Activated CD4-positive, alpha-beta T cell treated with anti-CD3 and anti-CD28 coated beads, Interleukin-10, Interleukin-2, amounts not matched to agents 100 ng/mL and 50 ng/mL, durations not matched to agents 16 hours and 8 hours (primary cell): ENCODE measurements at places on chromosomes 2 and 18.

GRCh38 chr18:1846640-1847039 is 724.7 kb downstream of the METTL4 start:
- DNase-seq, result peak; percentile 5

- no peak for DNase-seq
Observed at GRCh38 chr2:147649998-147650397, 194.8 kb upstream of the ACVR2A start.

DNA sequence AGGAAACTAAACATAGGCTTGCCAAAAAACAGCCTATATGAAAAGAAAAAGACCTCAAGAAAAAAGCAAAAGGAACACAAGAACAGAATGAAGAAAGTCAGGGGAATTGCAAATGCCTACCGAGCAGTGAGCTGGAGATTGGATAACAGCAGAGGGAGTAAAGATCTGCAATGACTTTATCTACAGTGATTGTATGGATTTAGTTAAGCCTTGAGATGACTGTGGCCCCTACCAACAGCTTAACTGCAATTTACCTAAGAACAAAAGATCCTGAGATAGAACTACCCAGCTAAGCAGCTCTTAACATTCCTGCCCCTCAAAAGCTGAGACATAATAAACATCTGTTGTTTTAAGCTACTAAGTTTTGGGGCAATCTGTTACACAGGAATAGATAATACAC is 20.5 kb downstream of the LNPK start:
- DNase-seq, result no peak

DNA sequence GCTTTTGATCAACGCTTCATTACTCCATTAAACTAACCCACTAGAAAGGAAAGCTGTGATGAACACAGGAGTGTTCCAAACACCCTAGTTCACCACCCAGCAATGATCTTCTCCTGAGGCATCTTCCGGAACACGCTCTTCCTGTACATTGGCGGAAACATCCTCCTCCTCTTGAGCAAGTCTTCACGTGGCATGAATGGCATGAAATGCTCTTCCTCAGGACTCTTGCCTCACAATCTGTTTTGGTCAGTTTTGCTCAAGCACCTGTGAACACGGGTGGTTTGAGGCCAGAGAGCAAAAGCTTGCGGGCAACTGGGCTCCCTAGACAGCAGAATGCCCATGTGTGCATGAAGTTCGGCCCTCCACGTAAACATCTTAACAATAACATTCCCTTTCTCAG is 734.2 kb upstream of the SALL3 start:
- no peak for DNase-seq

- DNase-seq, result no peak
Observed at GRCh38 chr2:166803373-166804000, 84.8 kb upstream of the XIRP2 start.

- no peak for DNase-seq
Observed at GRCh38 chr18:57957210-57957609, 86.8 kb upstream of the NEDD4L start.

DNA sequence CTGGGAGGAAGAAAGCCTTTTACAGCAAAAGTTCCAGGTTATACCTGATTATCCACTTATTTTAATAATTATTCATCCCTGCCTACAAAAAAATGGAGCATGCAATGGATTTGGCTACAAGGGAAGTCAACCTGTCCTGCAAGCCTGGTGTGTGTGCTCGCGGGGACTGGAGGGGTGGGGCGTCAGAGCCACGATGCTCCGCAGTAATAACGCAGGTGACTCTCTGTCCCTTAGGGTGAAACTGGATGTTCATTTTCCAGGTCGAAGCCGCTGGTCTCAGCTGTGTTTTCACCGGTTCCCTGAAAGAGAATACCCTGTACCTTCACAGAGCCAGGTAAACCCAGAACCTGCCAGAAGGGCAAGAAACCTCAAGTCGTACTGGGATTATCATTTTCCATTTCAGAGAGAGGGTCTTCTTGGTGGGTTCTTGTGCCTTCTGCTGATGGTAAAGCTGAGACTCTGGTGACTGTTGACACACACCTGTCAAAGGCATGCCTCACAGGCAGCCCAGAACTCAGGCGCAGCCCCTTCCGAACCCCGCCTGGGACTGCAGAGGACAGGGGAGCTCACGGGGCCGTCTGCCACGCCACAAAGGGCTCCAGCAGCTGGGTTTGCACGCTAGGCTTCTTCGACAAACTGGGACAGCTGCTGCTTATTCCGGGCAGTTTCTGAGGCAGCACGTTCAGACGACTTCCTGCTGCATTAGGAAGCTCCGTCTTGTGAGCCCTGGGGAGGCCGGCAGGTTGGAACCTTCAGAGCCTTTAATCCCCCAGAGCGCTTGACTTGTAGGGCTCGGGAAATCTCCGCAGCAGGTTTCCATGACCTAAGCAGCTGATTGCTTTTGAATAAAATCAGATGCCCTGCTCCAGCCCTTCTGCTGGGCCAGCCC is 58.6 kb downstream of the KCNG2 start:
- DNase-seq, result no peak

DNA sequence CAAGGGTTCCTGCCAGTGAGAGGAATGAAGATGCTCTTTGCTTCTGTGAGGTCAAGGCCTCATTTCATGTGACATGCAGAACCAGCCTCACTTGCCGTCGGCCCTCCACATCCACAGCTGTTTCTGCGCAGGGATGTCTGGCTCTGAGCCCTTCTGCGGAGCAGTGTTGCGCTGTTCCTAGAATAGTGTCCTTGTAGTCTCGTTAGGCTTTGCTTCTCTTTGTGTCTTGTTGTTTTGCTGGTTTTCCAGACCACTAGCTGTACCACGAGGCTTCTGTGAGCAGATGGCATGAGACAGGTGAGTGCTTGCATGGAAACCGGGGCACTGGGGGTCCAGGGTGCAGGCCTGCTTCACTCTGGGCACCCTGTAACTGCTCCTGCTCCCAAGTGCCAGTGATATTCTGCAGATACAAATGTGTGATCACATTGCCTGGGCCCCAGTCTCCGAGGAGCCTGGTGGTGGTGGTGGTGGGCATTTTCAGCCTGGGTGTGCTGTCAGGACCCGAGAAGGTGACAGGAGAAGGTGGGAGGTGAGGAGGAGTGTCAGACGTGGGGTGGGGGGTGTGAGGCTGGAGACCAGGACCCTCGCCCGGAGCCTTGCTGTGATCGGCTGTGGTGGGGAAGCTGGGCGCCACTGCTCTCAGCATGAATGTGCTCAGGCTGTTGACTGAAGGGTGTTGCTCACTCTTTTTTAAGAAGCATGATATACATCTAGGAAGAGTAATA is 34.3 kb downstream of the LDLRAD4 start:
- DNase-seq, result no peak

DNA sequence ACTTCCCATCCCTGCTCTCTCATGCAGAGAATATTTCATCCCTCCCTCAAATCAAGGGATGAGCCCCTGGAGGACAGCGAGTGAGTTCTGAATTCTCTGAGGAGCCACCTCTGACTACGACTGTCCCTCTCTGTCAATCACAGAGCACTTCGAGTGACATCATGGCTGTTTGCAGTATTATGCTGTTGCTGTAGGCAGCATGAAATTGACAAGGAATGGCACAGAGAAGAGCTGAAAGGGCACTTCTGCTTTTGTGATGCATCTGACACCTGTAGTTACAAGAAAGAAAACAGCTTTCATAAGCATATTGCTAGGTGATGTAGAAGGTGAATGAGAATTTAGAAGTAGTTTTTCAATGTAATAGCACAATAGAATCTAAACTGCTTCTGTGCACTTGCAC is 166.9 kb downstream of the ARHGAP15 start:
- DNase-seq, result no peak

GRCh38 chr2:182573553-182573952 is 142.5 kb upstream of the DNAJC10 start:
- DNase-seq, result no peak

- no peak for DNase-seq
Observed at GRCh38 chr2:227366769-227367426, 12.2 kb downstream of the TM4SF20 start.

DNA sequence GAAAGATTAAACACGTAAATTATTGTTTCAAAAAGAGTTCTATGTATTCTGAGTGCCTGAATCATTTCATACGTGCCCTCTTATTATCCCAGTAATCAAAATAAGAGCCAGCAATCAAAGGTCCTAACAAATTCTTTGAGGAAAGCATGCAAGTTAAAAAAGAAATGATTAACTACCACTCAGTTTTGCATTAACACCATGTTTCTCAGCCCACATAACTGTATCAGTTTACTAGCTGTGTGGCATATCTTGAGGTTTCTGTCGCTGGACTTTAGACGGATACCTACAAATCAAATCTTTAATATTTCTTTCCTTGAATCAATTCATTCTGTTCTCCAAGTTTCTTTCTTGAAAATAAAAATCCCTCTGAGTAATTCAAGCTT is 668.9 kb upstream of the CHAC2 start:
- DNase-seq, result no peak

- no peak for DNase-seq
Observed at GRCh38 chr2:26522325-26522724, 44.4 kb upstream of the OTOF start.

DNA sequence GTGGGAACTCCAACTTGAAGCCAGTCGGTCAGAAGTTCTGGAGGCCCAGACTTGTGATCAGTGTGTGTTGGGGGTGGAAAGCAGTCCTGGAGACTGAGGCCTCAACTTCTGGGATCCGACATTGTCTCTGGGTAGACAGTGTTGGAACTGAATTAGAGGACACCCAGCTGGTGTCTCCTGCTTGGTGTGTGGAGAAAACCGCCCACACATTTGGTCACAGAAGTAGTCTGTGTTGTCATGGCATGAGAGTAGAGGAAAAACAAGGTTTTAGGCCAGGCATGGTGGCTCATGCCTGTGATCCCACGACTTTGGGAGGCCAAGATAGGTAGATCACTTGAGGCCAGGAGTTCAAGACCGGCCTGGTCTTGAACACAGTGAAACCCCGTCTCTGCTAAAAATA is 51.5 kb downstream of the PUM2 start:
- no peak for DNase-seq

- DNase-seq, result peak; percentile 99
Observed at GRCh38 chr2:96208143-96209010, at the start of gene STARD7. STARD7 (minus strand) TSS chr2:96208827; CDS start chr2:96208434, 393 bp downstream.

GRCh38 chr2:76447294-76447693 is 736.6 kb upstream of the GCFC2 start:
- DNase-seq, result no peak

- DNase-seq, result no peak
Observed at GRCh38 chr2:53576166-53576565, 191.4 kb upstream of the CHAC2 start.

GRCh38 chr18:54769526-54770464 is 58.5 kb upstream of the RAB27B start:
- DNase-seq, result no peak

GRCh38 chr2:38181806-38182491 is 106.0 kb upstream of the CYP1B1 start:
- DNase-seq, result no peak

- no peak for DNase-seq
Observed at GRCh38 chr2:60414495-60415138, 138.8 kb downstream of the BCL11A start.

DNA sequence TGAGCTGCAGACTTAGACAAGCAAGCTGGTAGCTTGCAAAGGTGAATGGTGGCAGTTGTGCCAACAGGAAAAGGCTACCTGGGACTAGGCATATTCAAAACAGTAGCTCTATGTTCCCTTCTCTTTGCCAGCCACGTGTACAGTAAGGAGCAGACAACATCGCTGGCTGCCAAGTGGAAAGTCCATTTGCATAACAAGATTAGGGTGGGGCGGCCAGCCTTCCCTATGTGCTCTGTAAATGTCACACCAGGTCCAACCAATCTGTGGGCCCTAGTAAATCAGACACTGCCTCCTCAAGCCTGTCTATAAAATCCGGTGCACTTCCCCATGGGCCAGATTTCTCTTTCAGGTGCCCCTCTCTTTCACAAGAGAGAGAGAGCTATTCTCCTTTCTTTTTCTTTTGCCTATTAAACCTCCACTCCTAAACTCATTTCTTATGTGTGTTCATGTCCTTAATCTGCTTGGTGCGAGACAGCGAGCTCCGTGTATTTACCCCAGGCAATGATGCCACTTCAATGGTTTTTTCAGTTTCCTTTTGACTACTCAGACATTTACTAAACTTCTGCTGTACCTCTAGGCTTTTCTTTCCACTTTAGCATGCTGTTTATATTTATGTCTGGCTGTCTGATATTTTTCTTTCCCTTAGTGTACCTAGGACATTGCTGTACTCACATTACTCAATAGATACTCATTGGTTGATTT is 297.4 kb upstream of the GCFC2 start:
- peak; percentile 1 for DNase-seq

GRCh38 chr2:12607971-12608370 is 108.8 kb upstream of the TRIB2 start:
- peak; percentile 53 for DNase-seq

DNA sequence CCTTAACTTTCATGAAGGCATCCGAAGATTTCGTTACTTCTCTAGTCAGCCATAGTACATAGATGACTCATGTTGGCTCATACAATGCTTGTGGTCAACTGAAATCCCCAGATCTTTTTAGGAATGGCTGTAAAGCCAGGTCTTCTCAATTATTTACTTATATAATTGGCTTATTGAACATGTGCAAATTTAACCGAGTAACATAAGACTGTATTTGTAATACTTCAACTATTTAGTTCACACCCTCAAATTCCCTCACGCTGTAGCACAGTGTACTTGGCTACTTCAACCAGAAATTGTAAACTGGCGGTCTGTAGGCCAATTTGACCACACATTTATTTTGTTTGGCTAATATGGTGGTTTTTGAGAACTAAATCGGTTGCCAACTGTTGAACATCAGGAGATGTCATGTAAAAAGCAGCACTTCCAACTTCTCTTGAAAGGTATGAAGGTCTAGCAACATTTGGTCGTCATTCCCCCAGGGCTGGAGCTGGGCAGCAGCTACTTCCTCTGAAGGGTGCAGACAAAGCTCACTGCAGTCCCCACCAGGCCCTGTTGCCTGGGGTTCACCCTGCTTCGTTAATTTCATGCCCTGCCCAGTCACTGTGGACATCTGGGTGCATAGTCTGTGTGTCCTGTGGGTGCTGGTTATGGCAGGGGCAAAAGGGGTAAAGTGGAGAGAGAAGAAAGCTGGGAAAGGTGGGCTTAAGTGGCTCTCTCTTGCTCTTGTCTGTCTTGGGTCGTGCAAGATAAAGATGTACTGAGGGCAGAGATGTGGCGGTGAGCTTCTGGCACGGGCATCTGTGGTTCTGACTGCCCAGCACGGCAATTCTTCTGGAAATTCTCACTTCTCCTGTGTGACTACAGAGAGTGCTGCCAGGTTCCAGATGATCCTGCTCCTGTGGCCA is 3.2 kb upstream of the SH3RF3 start:
- no peak for DNase-seq

GRCh38 chr2:173571021-173571821 is 216.5 kb downstream of the CDCA7 start:
- DNase-seq, result peak; percentile 8
